Neural crest cell (in vitro differentiated cells): ENCODE measurements at places on chromosomes 1 and 21.

DNA sequence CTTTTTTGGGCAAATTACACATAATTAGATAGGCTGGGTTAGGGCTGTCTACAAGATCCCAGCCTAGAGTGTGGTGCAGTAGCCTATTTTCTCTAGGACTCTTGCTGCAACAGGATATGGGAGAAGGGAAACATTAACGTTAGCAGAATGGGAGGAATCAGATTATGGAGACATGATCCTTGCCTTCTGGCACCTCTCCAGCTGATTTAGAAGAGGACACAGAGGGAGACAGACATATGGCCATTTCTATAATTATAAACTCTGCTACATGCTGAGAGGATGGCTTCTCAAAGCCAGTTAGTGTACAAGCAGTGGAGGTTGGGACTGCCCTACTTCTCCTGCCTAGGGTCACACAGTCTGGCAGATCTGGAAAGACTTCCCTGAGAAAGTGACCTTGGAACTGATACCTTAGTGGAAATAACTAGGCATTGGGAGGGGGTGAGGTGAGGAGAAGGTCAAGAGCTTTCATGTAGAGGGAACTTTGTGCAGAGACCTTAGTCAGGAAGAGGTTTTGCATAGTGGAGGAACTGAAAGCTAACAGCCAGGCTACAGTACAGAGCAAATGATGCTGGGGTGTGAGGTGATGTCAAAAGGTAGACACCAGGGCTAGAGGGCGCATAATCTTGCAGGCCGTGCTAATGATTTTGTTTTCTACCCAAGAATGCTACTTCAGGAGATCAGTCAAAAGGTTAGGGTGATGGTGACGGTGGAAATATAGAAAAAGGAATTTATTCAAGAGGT lies 1.2 kb upstream of the CD1D start:
- DNase-seq: no peak

GRCh38 chr21:38775733-38776132 lies 30.0 kb upstream of the ETS2 start:
- no peak for DNase-seq

- no peak for DNase-seq
Observed at GRCh38 chr1:46130606-46131005, 1.8 kb downstream of the PIK3R3 start.

GRCh38 chr1:15248216-15248615 lies 1.2 kb downstream of the FHAD1 start:
- no peak for DNase-seq

- DNase-seq: no peak
Observed at GRCh38 chr1:65045022-65045817, 78.9 kb upstream of the JAK1 start.

DNA sequence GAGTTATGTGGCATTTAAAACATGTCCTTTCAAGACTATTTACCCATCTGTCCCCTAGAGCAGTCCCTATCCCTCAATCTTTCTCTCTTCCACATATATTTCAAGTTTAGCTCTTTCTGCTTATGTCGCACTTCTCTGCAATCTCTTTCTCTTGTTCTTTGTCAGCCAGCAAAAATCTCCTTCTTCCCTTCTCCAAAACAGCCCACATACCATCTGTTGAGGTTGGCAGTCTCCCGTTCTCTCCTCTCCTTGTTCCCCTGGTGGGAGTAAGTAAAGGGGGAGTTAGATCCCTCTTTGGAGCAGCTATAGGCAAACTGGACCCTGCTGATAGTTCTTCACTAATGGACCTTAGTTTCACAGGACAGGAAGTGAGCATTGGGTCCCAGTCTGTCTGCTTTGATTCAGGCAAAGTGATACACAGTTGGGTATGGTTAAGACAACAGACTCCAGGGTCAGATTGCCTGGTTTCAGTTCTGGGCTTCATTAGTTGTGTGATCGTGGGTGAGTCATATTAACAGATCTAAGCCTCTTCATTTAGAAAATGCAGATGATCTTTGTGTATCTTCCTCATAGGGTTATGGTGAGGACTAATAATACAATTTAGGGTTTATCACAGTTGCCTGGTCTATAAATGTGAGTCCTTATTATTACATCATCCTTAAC lies 19.7 kb downstream of the BRINP2 start:
- DNase-seq: no peak

DNA sequence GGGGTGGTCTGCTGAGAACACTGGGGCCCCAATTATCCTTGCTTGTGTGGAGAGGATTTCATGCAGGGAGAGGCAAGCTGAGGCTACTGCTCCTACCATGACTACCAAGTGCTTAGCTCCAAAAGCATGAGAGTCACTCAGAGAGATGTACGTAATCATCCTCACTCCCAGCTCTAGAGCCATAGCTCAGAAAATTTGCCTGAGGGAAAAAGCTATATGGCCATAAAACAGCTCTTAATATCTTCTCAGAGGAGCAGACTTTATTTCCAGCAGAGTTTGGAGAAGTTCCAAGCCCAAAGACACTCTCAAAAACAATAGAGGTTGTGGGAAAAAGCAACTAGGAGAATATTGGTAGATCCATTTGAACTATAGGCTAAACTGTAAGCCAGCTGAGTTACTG lies 106.4 kb upstream of the PBX1 start:
- no peak for DNase-seq

DNA sequence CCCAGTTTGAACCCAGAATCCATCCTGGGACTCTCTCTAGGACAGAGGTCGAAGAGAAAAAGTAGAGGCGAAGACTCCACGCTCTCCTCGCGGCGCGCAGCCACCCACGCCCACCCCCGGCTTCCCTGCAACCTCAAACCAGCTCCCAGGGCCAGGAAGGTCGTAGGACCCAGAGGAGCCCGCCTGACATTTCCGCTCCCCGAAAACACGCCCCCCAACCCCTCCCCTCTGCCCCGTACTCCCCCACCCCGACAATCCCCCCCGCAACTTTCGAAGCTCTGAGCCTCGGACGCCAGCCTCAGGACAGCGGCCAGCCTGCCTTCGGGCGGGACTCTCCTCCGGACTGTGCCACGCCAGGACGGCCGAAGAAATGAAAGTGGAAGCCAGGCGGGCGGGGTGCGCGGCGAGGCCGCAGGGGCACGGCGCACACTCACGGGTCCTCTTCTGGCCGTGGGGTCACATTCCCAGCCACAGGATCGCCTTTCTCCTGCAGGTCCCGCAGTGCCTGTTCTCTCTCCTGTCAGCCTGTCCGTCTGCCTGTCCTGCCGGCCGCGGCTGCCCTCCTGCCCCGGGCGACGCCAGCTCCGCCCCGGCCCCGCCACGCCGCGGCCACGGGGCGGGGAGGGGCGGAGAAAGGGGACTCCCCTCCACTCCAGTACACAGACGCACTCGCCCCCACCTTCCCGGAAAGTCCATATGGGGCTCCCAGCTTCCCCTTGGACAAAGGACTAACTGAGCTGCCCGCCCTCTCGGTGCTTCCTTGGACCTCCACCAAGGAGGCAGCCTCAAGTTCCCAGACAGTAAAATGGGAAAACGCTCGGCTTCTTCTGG lies at the start of gene MOB3C:
Gene MOB3C (minus strand): TSS at position 535 of the 831 bp plus-strand sequence. CDS start 3,490 bp downstream, outside the sequence.
- peak; percentile 39 for DNase-seq

DNA sequence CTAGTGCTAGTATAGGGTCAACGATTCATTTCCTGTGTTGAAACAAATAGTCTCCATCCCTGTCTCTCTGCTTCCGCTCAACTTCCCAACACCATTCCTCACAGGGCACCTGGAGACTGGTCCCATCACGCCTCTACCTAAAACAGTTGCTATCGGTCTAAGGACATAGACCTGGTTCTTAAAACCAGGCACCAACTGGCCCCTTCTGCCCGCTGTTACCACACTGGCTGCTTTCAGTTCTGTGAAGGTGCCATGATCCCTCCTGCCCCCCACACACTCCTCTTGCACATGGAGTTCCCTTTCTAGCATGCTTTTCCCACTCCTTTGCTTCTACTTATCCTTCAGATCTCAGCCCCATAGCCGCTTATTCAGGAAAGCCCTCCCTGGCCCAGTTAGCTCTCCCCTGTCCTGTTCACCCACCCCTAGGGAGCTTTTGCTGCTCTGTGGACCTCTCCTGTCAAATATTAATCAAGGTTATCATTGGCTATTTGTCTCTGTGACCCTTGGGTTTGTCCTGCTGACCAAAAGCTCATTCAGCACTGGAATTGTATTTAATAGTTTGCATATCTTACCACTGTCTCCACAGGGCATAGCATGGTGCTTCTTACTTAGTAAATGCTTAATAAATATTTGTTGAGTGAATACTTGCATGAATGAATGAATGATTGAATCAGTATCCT lies 11.9 kb upstream of the KPRP start:
- no peak for DNase-seq

GRCh38 chr1:31782421-31783410 lies 18.6 kb upstream of the ADGRB2 start:
- no peak for DNase-seq

DNA sequence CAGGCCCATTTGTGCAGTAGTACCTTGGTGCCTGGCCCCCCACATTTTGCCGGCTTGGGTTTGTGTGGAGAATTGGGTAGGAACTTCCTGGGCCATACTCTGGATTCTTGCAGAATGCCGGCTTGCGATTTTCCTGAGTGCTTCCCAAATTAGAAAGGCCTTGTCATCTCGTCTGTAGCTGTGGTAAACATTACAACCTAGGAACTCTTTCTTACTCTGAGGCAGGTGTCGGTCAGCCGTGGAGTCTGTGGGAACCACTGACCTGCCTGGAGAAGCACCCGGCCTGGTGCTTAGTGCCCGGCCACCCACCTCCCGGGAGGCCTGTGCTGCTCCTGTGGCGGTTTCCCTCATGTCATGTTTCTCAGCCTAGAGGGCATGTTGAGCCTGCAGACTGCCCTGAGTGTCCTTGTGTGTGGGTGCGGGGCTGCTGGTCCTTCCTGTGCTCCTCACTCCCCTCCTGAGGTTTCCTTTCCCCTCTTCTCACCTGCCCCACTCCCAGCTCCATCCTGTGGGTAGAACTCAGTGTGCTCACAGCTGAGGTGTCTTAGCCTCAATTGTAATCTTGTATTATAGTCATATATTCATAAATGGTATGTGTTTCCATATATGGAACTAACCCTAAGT lies 64.7 kb downstream of the S100B start:
- no peak for DNase-seq

DNA sequence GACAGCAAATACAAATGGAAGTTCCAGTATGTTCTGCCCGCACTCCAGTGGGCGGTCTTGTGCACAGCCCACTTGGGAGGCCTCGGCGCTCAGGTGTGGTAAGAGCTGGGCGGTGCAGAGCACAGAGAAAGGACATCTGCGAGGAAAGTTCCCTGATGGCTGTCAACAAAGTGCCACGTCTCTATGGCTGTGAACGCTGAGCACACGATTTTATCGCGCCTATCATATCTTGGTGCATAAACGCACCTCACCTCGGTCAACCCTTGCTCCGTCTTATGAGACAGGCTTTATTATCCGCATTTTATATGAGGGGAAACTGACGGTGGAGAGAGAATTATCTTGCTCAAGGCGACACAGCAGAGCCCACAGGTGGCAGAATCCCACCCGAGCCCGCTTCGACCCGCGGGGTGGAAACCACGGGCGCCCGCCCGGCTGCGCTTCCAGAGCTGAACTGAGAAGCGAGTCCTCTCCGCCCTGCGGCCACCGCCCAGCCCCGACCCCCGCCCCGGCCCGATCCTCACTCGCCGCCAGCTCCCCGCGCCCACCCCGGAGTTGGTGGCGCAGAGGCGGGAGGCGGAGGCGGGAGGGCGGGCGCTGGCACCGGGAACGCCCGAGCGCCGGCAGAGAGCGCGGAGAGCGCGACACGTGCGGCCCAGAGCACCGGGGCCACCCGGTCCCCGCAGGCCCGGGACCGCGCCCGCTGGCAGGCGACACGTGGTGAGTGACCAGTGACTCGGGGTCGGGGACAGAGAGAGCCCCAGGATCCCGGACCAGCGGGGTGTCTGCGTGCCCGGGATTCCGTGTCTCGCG lies at the start of gene IL12RB2:
Gene IL12RB2 (plus strand): TSS at position 623 of the 810 bp plus-strand sequence. CDS start 12,496 bp downstream, outside the sequence.
- peak; percentile 17 for DNase-seq

DNA sequence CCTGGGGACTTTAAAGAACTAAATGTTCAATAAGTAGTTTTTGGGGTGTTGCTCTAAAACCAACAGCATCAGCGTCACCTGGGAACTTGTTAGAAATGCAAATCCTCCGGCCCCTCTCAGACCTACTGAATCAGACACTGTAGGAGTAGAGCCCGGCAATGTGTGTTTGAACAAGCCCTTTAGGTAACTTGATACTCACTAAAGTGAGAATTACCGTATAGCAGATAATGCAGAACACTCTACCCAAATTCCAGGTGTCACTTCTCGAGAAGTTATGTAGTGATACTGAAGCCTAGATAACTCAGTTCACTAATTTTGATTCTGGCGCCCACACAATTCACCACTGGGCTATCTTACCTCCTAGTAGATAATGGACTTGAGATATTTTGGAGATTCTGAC lies 3.7 kb upstream of the DPT start:
- no peak for DNase-seq

DNA sequence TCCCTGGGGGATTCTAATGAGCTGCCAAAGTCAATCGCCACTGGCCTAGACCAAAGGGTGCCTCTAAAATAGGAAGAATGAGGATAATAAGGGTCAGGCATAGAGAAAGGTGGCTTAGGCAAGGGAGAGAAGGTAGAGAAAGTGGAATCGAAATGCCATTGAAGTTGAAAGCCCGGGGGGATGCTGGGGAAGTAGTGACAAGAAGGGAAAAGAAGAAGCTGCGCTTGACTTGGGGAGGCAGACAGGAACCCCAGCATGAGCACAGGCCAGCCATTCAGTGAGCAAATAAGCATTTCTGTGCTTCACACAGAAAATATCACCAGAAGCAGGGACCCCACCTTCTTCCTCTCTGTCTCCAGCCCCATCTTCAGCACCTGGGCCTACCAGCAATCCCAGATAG lies 1.5 kb downstream of the CD2 start:
- no peak for DNase-seq

DNA sequence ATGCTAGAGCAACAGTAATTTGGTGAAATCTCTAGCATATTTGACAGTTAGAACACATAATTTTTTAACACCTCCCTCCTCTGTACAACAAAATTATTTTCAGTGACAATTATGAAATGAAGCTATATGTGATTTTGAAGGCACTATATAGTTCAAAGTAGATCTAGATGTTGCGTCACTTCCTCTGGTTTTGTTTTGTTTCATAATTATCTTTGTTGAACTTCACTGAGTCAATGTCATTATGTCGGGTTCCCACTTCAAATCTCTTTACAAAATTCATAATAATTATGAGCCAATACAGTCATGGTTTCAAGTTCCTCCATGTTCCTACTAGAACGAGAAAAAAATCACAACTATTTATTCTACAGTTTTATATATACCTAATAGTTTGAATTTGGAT lies 254.8 kb upstream of the PLXNA2 start:
- DNase-seq: no peak

GRCh38 chr21:37196847-37197246 lies 70.3 kb downstream of the VPS26C start:
- DNase-seq: no peak

DNA sequence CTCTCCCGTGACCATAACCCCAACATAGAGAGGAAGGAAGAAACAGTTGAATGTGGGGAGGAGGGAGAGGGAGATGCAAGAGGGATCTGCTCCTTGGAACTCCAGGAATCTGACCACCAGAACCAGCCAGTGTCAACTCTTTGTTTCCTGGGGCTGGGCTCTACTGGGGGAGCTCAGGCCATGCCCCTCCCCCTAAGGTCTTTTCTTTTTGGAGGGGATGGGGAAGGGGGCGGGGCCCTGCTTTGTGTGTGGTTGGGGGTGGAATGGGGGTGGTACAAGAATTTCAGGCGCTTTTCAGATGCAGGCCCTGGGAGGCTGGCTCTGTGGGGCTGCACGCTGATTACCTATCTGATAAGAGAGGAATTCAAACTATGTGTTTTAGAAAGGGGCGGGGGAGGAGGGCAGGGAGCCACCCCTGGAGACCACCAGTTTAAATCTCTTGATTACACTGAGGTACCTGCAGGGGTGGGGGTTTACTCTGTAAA lies 8.3 kb downstream of the LIN28A start:
- DNase-seq: no peak
